NCI-H2029 (cell line): ENCODE measurements at places on chromosomes 12 and 14.

- DNase-seq: no peak
Observed at GRCh38 chr12:121568518-121568917, 12.3 kb downstream of the KDM2B start.

- DNase-seq: no peak
Observed at GRCh38 chr12:123099560-123100192, 51.2 kb downstream of the PITPNM2 start.

DNA sequence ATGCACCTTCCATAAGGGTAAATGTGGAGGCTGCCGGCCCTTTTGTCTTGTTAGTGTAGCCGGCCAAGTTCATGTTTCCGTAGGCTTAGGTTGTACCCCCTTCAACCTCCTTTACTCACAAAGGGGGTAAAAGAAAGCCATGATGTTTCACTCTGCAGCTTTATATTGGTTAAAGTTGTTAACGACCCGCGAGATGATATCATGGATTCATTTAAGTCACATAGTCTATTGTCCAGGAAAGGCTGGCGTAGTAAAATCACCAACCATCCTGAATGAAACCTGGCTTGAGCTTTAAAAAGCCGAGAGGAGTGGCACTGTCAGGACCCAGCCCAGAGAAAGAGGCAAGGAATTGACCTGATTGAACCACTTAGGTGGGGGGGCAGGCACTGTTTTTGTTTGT lies 1.3 kb downstream of the UNG start:
- no peak for DNase-seq

DNA sequence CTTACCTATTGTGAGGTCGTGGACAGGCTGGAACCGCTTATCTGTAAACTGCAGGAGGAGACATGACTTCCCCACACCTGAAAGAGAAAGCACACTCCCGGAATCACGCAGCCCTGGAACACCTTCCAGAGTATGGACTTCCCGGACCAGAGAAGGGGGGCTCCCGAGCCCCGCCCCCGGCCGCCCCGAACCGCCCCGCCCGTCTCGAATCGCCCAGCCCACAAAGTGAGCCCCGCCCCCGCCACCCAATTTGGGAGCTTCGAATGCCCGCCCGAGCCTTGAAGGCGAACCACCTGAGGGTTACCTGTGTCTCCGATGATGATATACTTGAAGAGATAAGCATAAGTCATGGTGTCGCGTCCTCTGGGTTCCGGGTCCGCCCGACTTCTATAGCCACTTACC lies 235 bp downstream of the RAB2B start:
- DNase-seq: no peak

- no peak for DNase-seq
Observed at GRCh38 chr14:85402569-85403162, 127.3 kb upstream of the FLRT2 start.

- no peak for DNase-seq
Observed at GRCh38 chr12:80441921-80442320, 2.1 kb upstream of the PTPRQ start.
